ENCODE measurements at places on chromosomes 4 and X.

- peak; percentile 58 for DNase-seq
Measured at GRCh38 chr4:87058356-87059073, 123.7 kb downstream of the AFF1 start.

GRCh38 chr4:17066236-17066635 is 167.8 kb upstream of the LDB2 start:
- no peak for DNase-seq

DNA sequence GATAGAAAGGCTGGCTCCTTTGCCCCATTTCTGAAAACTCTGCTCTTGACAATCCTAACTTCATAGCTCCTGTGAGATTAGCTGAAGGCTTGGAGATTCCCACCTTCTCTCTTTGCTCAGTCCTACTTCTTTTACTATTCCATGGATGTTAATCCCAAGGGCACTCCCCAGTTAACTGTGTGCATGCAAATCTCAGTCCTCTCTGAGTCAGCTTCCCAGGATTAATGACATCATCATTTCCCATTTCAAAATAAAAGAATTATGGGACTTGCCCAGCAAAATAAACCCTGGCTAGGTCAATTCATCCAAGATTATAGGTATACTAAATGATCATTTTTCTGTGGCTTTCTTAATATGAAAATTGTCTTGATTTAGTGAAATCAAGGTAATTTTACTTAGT is 328.6 kb upstream of the NR3C2 start:
- DNase-seq, result no peak

GRCh38 chrX:96379951-96380350 is 304.7 kb upstream of the DIAPH2 start:
- DNase-seq, result no peak

- DNase-seq, result no peak
Measured at GRCh38 chrX:16018291-16018690, 105.1 kb upstream of the GRPR start.

- DNase-seq, result no peak
Measured at GRCh38 chr4:67988991-67989390, 25.7 kb upstream of the TMPRSS11A start.

- DNase-seq, result no peak
Measured at GRCh38 chr4:148800940-148801339, 358.7 kb upstream of the NR3C2 start.

- no peak for DNase-seq
Measured at GRCh38 chr4:20075248-20075871, 176.3 kb upstream of the SLIT2 start.

DNA sequence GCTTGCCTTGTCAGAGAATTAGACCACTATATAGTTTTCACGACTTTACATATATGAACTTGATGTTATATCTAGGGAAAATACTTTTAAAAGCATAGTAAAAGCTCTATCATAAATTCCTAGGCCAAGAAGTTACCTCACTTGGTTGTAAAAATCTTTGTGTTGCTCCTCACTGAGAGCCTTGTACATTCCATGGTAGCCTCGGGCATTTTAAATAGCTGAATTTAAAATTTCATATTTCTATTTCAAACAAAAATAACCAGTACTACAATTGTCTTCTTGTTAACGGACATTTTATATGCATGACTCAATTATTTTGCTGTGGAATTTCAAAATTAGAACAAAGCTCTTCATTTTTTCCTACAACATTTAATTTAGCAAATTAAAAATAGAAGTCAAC is 107.6 kb downstream of the MID1 start:
- DNase-seq, result no peak

- no peak for DNase-seq
Measured at GRCh38 chr4:98193459-98194105, 50.3 kb upstream of the STPG2 start.

DNA sequence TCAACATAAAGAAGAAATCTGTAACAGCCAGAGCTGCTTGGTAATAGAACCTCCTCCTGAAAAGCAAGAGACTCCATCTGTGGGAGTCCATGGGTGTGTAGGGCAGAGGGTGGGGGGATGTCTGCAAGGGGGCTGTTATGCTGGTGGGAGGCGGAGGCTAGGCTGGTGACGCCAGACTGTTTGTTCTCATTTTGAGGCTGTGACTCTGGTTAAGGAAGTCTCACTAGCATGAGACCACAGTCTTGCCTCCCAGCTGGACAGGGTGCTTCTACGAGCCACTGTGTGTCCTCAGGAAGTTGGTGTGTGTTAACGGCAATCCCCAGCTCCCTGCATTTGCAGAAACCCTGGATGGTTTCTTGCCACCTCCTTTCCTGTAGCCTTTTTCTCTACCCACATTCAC is 79.8 kb downstream of the NSUN7 start:
- no peak for DNase-seq

DNA sequence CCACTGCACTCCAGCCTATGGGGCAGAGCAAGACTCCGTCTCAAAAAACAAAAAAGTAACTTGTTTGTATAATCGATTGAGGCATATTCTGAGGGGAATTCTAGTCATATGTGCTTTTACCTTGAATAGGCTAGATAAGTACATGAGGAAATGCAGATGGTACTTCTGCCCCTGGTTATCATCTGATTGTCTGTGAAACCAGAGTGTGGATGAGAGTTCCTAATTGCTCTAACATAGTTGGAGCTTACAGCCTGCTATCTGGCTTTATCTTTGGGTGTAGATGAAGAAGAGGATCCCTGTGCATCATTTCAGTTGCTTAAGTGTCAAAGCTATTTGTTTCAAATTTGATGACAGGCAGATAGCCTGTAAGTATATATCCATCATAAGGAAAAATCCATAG is 205.1 kb downstream of the RAPGEF2 start:
- DNase-seq, result no peak

- DNase-seq, result no peak
Measured at GRCh38 chr4:109434007-109434971, 674 bp downstream of the SEC24B start.

DNA sequence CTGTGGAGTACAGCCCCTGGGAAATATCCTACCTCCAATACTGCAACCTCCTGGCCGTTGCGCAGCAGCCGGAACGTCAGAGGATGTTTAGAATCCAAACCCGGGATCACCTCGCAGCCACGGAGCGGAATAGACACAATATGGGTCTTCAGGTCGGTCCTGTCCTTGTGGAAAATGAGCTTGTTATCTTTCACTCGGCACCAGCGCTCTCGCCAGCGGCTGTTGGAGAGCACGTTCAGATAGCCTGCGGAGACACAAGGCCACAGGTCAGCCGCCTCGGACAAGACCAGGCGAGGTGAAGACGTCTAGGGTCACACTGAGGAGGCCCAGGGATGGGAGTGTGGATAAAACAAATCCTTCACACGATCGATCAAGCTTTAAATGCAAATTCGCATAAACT is 139.3 kb downstream of the AFAP1 start:
- DNase-seq, result no peak

- DNase-seq, result peak; percentile 52
Measured at GRCh38 chr4:100804576-100805360, 286.9 kb upstream of the EMCN start.

DNA sequence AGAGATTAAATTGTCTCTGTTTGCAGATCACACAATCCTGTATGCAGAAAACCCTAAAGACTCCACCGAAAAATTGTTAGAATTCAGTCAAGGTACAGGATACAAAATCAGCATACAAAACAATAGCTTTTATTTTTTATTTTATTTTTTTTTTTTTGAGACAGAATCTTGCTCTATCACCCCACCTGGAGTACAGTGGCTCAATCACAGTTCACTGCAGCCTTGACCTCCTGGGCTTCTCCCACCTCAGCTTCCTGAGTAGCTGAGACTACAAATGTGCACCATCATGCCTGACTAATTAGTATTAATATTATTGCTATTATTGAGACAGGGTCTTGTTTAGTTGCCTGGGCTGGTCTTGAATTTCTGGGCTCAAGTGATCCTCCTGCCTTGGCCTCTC is 8.9 kb upstream of the PLXNB3 start:
- no peak for DNase-seq

DNA sequence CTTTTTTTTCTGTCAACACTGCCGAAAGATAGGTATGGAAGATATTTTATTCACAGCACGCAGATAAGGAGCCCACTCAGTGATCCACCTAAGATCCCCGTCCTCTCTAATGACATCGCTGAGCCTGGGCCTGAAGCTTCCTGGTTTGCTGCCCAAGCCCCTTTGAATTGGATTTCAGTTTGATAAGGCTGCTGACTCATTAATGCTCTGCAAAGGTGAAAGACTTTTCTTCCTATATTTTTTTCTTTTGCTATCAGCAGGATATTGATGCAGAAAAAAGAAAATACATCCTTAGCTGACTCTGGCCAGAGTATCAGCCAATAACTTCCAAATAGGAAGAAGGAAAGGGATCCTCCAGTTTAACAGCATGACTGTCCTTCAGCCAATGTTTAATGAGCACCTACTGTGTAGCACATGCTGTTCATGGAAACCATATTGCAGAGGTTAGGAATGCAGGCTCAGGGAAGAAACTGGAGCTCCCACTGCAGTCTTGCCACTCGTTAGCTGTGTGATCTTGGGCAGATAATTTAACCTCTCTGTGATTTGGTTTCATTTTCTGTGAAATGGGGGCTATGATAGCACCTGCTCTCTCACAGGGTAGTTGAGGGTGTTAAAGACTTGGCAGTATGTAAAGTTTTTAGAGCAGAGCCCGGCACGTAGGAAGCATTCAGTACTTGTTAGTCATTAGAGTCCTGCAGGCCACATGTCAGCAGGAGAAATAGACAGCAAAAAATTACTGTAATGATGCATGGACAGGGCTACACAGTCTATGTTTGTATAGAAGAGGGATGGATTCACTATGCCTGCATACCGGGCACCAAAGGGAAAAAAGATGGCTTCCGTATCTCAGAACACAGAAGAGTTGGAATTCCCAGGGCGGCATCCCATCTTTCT is 39.3 kb downstream of the EVC start:
- DNase-seq, result peak; percentile 44

GRCh38 chr4:158811704-158812103 is 42.9 kb downstream of the FNIP2 start:
- peak; percentile 81 for DNase-seq

GRCh38 chr4:82381661-82382296 is 8.0 kb upstream of the HNRNPD start:
- no peak for DNase-seq

DNA sequence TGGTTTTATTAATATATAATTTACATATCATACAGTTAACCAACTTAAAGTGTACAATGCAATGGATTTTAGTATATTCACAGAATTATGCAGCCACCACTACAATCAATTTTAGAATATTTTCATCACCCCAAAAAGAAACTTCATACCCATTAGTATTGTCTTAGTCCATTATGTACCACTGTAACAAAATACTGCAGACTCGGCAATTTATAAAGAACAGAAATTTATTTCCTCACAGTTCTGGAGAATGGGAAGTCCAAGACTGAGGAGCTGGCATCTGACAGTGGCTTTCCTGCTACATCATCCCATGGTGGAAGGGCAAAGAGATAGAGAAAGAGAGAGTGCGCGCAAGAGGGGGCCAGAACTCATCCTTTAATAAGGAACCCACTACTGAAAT is 8.9 kb upstream of the ZCCHC13 start:
- DNase-seq, result no peak

GRCh38 chr4:57911203-57911602 is 801.0 kb upstream of the IGFBP7 start:
- DNase-seq, result peak; percentile 91

- DNase-seq, result no peak
Measured at GRCh38 chr4:13496605-13497004, 12.5 kb upstream of the RAB28 start.

- no peak for DNase-seq
Measured at GRCh38 chr4:87326460-87326859, 3.8 kb upstream of the HSD17B13 start.

DNA sequence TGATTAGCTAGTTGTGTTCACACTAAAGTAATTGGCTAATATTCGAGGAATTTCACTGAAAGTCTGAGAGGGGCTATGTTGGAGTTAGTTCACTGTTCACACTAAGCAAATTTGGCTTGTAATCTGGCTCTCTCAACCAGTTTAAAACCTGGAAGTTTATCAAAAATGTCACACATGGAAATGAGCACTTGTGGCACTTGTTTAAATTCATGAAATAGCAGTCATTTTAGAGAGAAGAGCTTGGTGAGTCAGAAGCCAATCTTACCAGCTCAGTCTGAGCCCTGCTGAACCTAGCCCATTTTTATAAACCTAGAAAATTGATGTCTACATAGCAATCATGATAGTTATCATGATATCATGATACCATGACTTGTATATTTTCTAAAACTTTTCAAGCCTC is 90.7 kb upstream of the JADE1 start:
- peak; percentile 59 for DNase-seq

DNA sequence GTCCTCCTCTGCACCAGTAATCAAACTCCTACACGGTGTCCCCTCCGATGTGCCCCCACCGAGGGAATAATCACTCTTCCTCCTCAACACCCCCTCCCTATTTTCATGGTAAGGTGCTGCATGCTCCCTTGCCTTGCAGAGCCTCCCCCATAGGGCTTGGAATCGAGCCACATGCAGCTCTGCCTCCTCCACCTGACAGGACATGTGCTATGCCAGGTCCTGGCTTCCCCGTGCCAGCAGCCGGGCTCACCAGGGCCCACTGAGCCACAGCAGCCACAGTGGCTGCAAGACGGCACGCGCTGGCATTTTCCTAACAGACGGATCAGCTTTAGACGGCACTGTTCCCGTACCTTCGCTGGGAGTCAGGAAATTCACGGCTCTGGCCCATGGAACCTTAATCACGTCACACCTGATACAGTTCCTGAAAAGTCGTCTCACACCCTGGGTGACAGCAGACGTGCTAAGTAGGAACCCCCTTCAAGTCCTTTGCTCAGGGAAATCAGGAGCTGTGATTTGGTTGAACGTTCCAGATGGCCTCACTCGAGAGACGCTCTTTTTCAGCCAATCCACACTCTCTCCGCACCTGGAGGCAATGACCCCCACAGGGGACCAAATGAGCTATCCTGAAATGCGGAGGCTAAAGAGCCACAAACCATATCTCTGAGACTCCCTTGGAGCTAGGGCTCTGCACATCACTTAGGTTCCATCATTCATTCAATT is 63.2 kb downstream of the JAKMIP1 start:
- no peak for DNase-seq

GRCh38 chr4:182914357-182914756 is 2.8 kb downstream of the DCTD start:
- no peak for DNase-seq

DNA sequence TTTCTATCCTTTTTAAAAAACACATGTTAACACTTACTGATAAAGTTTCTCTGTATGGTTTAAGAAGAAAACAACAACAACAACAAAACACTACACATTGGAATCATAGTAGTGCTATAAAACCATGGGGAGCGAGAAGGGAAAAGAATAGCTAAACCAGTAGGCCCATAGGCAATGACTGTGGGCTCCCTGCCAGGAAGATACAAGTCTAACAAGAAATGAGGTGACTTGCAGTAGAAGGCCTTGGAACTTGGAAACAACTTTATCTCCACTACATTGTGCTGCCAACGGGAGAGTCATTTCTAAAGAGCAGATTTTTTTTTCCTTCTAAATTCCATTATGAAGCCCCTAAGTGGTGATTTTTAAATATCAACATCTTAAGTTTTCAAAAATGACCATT is 78.0 kb downstream of the GPC4 start:
- peak; percentile 55 for DNase-seq

GRCh38 chr4:8308144-8308543 is 38.6 kb downstream of the HTRA3 start:
- no peak for DNase-seq
